NCI-H2029 treated with DMSO at 0.1 percent for 48 hours (cell line): ENCODE measurements at places on chromosomes 5 and 9.

DNA sequence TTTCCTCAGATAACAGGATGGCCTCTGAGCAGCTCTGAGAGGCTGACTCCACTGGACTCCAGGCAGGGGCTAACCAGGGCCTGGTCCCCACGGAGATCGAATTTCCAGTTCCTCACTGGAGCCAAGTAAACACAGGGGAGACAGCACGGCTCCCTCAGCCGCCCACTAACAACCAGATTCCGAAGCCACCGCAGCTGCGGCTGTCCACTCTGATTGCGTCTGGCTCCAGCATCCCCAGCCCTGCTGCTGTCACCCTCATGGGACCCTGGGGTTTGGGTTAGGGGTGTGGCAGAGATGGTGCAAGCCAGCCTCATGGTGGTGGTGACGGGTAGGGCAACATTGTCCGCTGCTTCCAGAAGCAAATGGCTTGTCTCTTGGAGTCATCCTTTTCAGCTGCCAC, 172.6 kb downstream of the RGS3 start:
- no peak for DNase-seq

DNA sequence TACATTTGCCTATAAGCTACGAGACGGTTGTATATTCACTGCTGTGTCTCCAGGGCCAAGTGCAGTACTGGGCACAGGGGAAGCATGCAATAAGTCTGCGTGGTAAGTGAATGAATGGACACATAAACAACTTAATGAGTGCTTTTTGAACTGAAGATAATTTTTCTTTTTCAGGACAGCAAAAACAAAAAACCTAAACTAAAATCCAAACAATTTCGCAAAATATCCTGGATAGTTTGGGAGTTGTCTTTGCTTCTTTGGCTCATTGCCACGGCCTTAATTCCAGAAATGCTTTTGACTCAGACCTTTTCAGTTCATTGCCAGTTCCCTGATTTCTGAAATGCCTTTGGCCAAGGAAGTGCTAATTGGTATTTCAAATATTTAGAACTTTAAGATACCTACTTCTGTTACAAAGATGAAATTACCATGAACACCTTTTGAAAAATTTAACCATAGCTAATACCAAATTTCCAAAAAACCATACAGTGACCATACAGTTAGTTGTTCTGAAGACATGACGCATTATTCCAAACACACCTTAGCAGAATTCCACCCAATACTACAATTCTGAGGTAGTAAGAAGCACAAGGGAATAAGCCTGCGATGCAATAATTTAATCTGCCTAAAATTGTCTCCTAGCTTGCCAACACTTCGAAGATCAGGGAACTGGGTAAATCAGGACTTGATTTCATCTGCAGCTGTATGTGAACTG, 42.8 kb downstream of the TEK start:
- no peak for DNase-seq

DNA sequence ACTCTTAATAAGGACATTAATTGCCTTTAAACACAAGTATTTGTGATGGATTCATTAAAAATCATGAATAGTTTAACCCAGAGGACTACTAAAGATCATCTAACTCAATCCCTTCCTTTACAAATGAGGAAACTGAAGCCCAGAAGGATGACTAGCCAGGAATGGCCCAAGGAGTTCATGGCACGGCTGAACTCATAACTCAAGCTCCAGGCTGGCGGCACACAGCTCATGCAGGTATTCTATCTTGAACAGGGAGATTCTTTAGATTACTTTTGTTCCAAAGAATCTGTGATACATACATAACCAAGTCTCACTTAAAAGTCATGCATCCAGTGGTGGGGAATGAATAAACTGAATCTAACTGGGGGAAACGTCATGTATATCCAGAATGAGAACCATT, 495.5 kb downstream of the ACTL7B start:
- DNase-seq: no peak

- DNase-seq: no peak
These were observed 496 bp downstream of the TLX3 start for GRCh38 chr5:171309276-171310211.

DNA sequence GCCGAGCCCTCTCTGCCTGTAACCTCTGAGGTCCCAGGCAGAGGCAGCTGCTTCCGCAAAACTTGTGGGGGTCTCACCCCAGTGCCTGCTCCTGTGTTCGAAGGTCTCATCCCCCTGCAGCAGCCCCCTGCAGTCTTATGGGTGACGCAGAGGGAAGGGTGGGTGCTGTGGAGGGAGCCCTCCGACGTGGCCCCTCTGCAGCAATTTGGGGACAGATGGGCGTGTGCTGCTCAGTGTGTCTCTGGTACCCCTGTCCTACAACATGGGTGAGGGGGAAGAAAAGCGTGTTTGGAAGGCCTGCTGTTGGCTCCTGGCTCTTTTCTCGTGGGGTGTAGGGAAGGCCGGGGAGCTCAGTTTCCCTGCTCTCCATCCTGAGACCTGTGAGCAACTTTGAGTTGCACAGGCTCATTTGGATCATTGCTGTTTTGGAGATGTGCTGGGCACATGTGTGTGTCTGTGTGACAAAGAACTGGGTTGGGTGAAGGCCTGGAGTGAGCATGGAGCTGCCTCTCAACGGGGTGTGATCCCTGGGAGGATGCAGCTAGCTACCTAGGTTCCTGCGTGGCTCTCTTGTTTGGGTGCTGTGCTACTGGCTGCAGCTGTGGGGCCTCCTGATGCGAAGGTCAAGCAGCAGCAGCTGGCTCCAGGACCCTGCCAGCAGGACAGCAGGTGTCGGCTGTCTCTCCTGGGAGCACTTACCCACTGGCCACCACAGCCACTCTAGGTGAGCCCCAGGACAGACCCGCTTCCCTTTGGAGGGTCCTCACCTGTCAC, 179.6 kb upstream of the PITX1 start:
- DNase-seq: no peak

- no peak for DNase-seq
These were observed 8.3 kb downstream of the N4BP3 start for GRCh38 chr5:178121391-178122276.

DNA sequence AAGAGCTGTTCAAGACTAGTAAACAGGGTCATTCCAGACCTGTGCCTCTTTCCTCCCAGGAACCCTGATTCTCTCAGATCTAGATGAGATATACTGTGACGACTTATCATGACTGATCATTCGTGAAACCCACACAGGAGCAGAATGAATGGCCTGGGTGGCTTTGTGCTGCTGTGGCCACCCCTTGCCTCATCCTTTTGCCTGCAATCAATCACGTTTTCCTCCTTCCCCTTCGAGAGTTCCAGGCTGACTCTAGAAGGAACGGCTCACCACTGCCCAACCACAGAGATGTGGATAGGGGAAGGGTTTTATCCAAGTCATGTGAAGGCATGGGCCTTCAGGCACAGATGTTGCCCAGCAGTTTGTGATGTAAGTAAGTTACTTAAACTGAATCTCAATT, 5.8 kb downstream of the ANXA6 start:
- no peak for DNase-seq

DNA sequence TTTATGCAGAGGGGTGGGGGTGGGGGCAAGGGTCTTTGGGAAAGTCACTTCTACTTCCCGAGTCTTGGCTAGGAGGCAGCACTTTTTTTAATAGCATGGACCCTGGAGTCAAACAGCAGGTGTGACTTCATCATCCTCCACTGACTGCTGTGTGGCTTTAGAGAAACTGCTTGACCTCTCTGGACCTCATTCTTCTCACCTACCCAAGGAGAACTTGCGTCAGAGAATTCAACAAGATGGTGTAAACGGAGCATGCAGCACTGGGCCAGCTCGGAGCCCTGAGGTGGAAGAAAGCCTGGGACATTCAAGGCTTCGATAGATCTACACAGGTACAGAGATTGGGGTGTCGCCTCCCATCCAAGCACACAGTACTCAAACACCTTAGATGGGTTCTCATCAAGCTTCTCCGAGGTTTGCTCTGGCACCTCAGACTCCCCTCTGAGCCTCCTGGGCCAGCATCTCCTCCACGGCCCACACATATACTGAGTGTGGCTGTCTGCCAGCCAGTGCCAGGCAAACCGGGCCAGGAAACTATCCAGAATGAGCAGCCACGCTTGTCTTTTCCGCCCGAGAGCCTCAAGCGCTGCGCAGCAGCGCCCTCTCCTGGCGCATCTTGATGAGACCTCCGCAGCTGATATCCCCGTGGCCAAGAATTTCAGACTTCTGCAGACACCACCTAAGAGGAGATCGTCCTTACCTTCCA, 4.6 kb upstream of the SLC25A48 start:
- DNase-seq: peak; percentile 55

- DNase-seq: no peak
These were observed 21.1 kb upstream of the EEIG1 start for GRCh38 chr9:128001779-128002298.

DNA sequence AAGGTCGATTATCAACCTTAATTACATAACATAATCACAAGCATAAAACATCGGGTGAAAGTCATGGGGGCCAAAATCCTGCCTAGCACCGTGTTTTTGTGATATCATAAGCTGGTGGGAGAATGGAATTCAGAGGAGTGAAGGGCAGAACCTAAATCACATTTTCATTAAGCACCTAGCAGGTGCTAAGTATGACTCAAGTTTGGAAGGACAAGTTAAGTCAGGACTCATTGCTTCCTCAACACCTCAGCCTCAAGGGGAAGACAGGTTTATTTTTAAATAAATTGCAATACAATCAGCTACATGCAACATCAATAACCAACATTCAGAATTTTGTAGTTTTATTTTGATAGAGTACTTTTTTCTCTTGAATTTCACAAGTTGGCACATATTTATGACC, 33.5 kb upstream of the GAS1 start:
- DNase-seq: no peak

- DNase-seq: no peak
These were observed 8.5 kb upstream of the MGAT1 start for GRCh38 chr5:180810959-180811622.

DNA sequence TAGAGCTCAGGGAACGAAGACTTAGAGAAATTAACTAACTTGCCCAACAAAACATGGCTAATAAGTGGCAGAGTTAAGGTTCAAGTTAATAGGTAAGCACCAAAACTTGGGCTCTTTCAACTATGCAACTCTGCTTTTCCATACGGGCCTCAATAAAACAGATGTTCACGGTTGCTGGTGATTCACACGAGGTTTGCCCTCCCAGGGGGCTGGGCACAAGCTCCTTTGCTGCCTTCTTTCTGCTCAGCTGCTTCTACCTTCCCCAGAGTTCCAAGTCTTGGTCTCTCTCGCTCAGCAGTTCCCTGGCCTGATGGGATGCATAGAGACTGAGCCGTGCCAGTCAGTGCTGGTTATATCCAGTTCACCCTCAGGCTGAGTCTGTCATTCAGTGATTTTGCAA, 217.9 kb downstream of the SREK1 start:
- no peak for DNase-seq

DNA sequence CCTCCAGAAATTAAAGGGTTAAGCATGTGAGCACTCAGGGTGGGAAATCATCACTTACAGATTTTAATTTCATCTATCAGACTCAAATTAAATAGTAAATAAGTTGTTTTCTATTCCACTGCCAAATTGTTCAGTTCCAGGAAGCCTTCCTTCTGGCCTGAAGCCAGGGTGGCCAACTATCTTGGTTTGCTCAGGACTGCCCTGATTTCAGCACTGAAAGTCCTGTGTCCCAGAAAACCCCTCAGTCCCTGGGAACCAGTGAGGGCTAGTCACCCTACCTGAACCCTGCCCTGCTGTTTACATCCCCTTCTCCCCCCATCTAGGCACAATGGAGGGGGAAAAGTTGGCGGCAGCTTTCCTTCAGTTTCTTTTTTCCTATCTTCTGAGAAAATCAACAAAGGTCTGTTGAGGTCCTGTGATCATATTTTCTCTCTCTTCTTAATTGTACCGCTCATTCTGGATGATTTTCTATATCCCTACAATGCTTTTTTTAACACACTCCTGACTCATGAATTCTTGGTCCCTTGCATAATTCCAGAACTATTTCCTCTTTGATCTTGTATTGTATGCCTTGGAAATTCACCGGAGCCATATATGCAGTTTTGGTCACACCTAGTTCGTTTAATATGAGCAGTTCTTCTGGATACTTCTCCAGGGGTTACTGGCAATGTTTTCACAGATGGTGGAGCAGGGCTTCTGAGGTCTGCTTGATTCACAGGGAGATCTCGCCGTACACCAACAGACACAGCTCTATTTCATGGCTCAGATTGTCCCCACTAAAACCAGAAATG, 103.8 kb downstream of the MAP1B start:
- no peak for DNase-seq

- no peak for DNase-seq
These were observed 9.9 kb upstream of the SPIN1 start for GRCh38 chr9:88378317-88378716.

DNA sequence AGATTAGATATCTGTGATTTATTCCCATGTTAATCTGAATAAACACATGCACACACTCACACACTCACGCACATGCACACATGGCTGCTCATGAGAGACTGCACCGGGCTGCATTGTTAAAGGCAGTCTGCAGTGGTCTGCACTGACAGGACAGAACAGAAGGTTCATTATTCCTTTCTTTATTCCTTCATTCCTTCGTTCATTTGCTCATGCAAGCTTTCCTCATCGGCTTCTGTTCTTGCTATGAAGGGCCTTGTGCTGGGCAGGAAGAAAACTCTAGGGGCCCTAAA, 41.4 kb upstream of the FSTL4 start:
- no peak for DNase-seq
